CD4-positive, CD25-positive, alpha-beta regulatory T cell (primary cell): ENCODE measurements at places on chromosomes 13 and 19. TPM values are rescaled to one million over a fixed set of nuclear protein-coding genes. Genes with fewer than 3 reads are reported as not detected.

The ZNF844 gene
- total RNA-seq, result 5.0 TPM

DNA sequence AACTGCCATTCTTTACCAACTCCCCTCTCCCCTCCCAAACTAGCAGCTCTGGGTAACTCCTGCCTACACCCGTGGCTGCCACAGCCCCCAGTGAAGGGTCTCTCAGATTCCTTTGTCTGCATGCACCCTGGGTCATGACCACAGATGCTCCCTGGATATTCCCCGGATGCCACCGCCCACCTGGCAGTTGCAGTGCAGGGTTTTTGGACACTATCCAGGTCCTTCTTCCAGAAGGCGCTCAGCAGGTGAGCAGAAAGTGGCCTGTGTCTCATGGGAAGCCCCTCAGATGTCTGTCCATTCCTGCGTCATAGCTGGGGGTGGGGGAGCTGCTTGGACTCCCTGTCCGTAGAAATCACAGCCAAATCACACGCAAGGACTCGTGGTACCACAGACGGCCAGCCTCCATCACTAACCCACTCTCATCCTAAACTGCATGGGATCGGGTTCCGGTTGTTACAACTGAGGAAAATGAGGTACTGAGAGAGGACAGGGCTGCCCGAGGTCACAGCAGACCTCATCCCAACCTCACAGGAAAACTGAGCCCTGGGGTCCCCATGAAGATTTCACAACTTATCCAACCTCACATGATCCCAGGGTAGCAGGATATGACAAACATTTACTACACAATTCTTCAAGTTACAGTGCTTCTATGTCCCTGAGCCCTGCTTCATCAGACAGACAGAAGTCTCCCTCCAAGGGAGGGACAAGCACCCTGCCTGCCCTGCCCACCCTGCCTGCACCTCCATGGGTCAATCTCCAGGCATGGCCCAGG, 38.6 kb downstream of the ELL start:
- peaks cover 35% of the 10 kb centered on the region for H3K4me1 ChIP-seq
- DNase-seq, result no peak
- H3K27me3 ChIP-seq, result no peaks in the 10 kb centered on the region
- no peak overlapping the region for H3K27ac ChIP-seq

DNA sequence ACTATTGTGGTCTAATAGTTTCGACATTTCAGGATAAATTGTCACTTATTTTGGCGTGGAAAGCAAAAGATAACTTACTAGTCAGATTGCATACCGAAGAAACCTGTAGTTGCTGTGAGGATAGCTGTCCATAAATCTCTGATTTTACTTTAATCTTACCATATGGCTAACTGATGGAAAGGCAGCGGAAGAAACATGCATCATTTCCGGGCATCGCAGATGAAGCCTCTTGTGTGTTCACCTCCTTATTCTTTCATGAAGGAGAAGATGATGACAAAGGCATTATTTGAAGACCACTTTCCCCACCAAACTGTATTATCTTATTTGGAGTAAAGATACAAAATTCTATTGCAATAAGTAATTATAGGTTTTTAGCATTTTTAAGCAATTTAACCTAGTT, 763.6 kb upstream of the SLITRK6 start:
- H3K36me3 ChIP-seq, result no peaks in the 10 kb centered on the region
- H3K4me1 ChIP-seq, result no peaks in the 10 kb centered on the region
- no peak for DNase-seq
- H3K4me3 ChIP-seq, result no peak overlapping the region
- no peak overlapping the region for H3K27ac ChIP-seq
- H3K27me3 ChIP-seq, result no peaks in the 10 kb centered on the region

- H3K4me3 ChIP-seq, result no peak overlapping the region
- no peaks in the 10 kb centered on the region for H3K36me3 ChIP-seq
- no peaks in the 10 kb centered on the region for H3K4me1 ChIP-seq
- no peaks in the 10 kb centered on the region for H3K27me3 ChIP-seq
- no peak for DNase-seq
- H3K27ac ChIP-seq, result no peak overlapping the region
Measured at GRCh38 chr19:374886-375235, 30.3 kb upstream of the MIER2 start.

- no peak overlapping the region for H3K27ac ChIP-seq
- no peaks in the 10 kb centered on the region for H3K36me3 ChIP-seq
- H3K27me3 ChIP-seq, result no peaks in the 10 kb centered on the region
- DNase-seq, result no peak
- H3K4me1 ChIP-seq, result peaks cover 23% of the 10 kb centered on the region
Measured at GRCh38 chr19:43759515-43759914, 4.8 kb upstream of the SMG9 start.
